ENCODE measurements at places on chromosomes 13 and 19. TPM values are rescaled to one million over a fixed set of nuclear protein-coding genes. Genes with fewer than 3 reads are reported as not detected.
A peak's percentile ranks its signal among the peaks of the same experiment; 100 is the strongest.

GRCh38 chr13:28528848-28529247, 33.9 kb upstream of the FLT1 start:
- DNase-seq: no peak

DNA sequence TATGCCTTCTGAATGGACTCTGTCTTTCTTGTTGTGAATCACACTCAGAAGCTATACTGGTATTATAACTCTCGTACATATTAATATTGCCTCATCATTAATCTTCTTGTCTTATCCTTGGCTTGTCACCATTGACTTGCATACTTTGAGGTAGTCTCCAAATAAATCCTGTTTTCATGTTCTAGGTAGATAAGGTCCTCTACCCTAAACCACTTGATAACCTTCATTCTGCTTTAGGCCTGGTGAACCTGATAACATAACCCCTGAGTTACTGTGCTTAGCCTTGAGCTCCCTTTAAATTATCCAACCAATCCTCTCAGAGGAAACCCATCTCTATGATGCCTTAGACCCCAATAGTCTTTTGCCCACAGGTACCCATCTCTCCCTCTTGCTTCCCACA, 1162.3 kb downstream of the SLITRK1 start:
- no peak for DNase-seq

DNA sequence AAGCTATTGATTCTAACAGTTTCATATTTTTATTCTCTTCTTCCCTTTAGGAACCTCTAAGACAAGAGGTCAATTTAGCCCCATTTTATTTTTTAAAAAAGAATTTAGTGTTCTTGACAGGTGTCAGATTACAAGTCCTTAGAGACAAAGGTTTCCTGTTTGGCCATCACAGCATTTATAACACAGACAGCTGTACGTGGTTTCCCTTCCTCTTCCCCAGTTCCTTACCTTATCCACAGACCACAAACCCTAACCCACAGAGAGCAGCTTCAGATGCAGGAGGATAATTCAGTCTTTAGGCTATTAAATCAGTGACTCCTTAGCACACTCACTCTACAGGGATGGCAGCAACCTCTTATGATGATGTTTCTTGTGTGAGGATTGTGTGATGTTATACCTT, 1210.1 kb downstream of the DIAPH3 start:
- DNase-seq: no peak

DNA sequence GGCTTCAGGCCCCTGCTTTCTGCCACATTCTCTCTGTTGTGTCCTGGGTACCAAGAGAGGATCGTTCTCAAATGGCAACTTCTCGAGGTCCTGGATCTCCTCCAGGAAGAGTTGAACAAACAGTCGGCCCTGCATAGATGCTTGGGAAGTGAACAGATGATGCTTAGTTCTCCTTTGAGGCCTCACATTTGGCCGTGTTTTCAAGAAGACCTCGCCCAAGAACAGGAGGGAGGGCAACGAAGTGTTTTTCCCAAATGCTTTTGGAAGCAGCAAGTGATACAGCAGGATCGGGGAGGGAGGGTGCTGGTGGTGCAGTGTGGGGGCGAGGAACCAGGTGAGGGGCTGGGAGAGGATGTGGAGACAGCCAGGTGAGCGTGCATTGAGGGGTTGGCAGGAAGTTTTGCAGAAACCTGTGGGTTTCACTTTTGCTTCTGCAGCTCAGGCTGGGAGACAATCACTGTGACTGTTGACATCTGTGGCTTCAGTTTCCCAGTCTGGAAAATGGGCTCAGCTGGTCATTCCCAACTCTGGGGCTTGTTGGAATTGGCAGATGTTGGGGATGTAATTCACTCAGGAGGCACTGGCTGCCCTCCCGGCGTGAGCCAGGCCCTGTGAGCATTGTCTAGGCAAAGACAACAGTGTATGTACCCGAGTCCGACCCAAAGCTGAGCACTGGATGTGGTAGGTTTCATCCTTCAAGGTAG, 21.6 kb downstream of the MAST3 start:
- DNase-seq: no peak

GRCh38 chr13:94318418-94318817, 161.1 kb downstream of the DCT start:
- DNase-seq: no peak

- DNase-seq: no peak
Measured at GRCh38 chr13:82412749-82413148, 1469.5 kb downstream of the SLITRK1 start.

GRCh38 chr13:83352391-83352790, 529.9 kb downstream of the SLITRK1 start:
- no peak for DNase-seq

GRCh38 chr13:30607908-30608307, 9.8 kb upstream of the USPL1 start:
- no peak for DNase-seq

- DNase-seq: no peak
Measured at GRCh38 chr19:34244611-34245299, 9.6 kb upstream of the GARRE1 start.

- DNase-seq: peak; percentile 46
Measured at GRCh38 chr19:35757231-35757748, 461 bp upstream of the HSPB6 start.

DNA sequence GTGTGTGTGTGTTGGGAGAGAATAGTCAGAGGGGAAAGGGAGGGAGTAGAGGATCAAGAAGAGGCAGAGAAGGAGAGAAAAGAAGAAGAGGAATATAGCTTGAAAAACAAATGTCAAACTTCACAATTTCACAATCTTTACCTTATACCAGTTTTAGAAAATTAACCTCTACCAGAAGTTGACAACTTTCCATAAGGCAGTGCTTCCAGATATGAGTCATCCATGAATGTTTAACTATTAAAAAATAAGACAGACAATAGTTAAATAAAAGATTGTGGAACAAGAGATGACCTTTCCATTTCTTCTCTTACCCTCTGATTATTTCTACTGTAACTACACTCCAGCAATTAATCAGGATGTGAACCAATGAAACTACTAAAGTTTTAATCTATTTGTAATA, 229.4 kb downstream of the ITGBL1 start:
- no peak for DNase-seq

DNA sequence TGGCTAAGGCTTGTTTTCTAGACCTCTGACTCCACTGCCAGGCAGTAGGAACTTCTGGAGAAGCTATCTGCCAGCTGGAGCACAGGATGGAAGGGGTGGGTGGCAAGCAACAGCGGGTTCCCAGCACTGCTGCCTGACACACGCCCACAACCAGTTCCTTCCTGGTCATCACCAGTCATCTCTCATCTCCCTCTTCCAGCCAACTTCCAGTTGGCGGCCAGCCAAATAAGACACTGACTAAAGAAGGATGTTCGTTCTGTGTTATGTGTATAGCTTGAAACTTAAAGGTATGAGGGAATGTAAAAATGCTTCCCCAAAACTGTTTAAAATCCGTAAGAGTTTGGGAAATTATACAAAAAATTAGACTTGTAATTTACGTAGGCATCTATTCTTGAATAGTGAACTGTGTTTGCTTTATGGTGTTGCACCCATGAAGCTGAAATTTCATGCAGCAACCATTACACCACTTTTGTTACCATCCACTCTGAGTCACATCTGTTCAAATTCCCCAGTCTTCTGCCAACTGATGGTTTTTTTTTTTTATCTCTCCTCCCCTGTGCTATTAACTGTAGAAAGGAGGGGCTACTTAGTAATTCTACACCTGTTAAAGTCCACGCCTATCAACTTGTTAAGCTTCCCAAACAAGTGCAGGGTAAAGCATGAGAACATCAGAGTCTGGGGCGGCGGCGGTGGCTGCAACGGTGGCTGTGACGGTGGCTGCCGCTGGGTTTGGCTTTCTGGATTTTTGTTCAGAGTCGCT, 86.2 kb upstream of the FRY start:
- DNase-seq: peak; percentile 43

GRCh38 chr13:113013878-113014751, 45.1 kb downstream of the MCF2L start:
- no peak for DNase-seq

GRCh38 chr19:6227936-6228325, 51.8 kb downstream of the MLLT1 start:
- DNase-seq: no peak

GRCh38 chr13:24270639-24271141, 38.7 kb upstream of the C1QTNF9 start:
- peak; percentile 89 for DNase-seq

DNA sequence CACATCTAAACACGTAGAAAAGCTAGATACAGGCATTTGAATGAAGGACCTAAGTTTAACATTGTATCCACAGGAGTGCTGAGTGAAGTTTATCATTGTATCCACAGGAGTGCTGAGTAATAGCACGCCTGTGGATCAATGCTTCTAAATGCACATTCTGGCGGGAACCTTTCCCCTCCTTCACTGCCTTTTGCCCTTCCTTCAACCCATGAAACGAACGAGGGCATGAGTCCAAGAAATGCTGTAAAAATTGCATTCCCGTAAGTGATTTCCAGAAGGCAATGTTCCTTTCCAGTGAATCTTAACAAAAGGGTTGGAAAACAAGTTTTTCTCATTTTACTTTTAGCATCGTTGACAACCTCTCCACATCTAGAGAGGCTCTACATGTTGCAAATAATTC, 88.1 kb downstream of the ZDHHC20 start:
- DNase-seq: no peak

- no peak for DNase-seq
Measured at GRCh38 chr13:63090524-63090923, 1674.9 kb upstream of the PCDH20 start.

DNA sequence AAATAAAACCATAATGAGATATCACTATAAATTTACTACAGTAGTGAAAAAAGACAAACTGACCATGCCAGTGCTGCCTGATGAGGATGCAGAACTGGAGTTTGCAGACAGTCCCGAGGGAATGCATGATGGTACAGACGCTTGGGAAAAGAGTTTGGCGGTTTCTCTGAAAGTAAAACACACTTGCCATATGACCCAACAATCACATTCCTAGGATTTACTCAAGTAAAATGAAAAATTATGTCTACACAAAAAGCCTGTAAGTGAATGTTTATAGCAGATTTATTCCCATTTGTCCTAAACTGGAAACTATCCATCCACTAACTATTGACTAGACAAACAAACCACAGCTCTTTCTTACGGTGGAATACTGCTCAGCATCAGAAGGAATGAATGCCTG, 271.0 kb downstream of the DNAJC15 start:
- DNase-seq: no peak

DNA sequence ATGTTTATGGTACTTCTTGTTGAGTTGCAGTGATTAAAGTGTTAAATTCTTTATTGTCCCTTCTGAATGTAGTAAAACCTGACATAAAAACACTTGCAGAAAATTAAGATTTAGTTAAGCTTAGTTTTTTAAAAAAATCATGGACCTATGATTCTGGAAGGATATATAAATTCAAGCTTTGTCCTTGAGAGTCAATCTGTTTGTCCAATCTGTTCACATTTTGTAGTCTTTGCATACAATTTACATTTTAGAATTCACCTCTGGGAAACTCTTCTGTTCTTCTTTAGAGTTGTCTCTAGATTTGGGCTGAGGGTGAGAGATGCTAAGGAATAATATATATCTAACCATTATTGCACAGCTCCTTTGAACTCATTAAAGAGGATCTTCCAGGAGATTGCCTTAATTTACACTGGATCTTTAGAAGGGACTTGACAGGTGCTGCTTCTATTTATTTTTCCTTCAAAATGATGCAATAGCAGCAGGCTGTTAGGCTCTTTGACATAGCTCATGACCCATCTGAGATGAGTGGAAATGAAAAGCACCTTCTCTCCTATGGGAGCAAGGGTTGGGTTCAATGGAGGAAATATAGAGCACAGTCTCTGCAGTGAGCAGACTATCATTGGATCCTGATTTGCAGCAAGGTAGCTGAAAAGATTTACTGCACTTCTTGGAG, 433.9 kb downstream of the GPC6 start:
- DNase-seq: no peak

GRCh38 chr13:47764817-47765216, 236.3 kb downstream of the SUCLA2 start:
- DNase-seq: no peak

GRCh38 chr13:27921421-27921960, 1.7 kb downstream of the PDX1 start:
- no peak for DNase-seq

- no peak for DNase-seq
Measured at GRCh38 chr19:8794823-8795222, 37.3 kb downstream of the ZNF558 start.

- no peak for DNase-seq
Measured at GRCh38 chr13:45064889-45065288, 55.4 kb upstream of the GTF2F2 start.

DNA sequence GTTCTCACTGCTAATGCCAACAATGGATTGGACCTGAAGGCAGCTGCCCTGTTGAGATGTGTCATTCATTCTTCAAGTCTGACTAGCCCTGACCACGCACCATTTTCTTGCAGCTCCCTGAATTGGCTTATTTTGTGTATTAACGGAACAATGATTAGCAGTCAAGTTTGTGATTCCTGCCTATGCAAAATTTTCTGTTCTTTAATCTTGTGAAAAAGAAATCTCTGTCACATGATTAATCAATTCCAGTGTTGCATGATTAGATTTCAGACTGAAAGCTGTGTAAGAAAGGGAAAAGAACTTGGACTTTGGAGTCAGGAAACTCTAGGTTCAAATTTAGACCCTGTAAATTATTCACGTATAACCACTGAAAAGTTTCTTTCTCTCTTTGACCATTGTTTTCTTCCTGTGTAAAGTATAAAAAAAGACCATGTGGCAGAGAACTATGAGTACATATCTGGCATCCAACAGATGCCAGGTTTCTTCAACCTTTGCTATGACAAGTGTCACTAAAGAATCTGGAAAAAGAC, 64.5 kb upstream of the SLC10A2 start:
- peak; percentile 24 for DNase-seq

- DNase-seq: no peak
Measured at GRCh38 chr13:30409886-30410704, 12.2 kb upstream of the UBE2L5 start.

GRCh38 chr13:76538004-76538403, 348.2 kb downstream of the KCTD12 start:
- DNase-seq: no peak

Gene ATP4B
- 0.16 TPM for total RNA-seq

Gene ARHGAP45
- 50.0 TPM for total RNA-seq

Gene ZNF563
- total RNA-seq: 6.8 TPM

Gene CYP2S1
- total RNA-seq: 2.0 TPM

Gene NLRP5
- not detected for total RNA-seq

Gene IGFLR1
- 22.3 TPM for total RNA-seq

Gene MBD3L2
- not detected for total RNA-seq

Gene CEACAM8
- total RNA-seq: not detected

Gene PSG7
- total RNA-seq: not detected

Gene ZNF575
- total RNA-seq: 3.1 TPM

Gene ZNF296
- 2.1 TPM for total RNA-seq

Gene CAPNS1
- total RNA-seq: 861 TPM

Gene CFD
- 35.1 TPM for total RNA-seq

Gene ZIC2
- 1.4 TPM for total RNA-seq

Gene CEACAM7
- 0.16 TPM for total RNA-seq

Measured in kidney (tissue), 22 donors.